ENCODE measurements at places on chromosomes 11 and 22.
A peak's percentile ranks its signal among the peaks of the same experiment; 100 is the strongest.

- DNase-seq: no peak
Observed at GRCh38 chr11:63099555-63099954, 44.5 kb downstream of the SLC22A24 start.

GRCh38 chr11:132744771-132745170 lies 787.5 kb downstream of the OPCML start:
- DNase-seq: no peak

DNA sequence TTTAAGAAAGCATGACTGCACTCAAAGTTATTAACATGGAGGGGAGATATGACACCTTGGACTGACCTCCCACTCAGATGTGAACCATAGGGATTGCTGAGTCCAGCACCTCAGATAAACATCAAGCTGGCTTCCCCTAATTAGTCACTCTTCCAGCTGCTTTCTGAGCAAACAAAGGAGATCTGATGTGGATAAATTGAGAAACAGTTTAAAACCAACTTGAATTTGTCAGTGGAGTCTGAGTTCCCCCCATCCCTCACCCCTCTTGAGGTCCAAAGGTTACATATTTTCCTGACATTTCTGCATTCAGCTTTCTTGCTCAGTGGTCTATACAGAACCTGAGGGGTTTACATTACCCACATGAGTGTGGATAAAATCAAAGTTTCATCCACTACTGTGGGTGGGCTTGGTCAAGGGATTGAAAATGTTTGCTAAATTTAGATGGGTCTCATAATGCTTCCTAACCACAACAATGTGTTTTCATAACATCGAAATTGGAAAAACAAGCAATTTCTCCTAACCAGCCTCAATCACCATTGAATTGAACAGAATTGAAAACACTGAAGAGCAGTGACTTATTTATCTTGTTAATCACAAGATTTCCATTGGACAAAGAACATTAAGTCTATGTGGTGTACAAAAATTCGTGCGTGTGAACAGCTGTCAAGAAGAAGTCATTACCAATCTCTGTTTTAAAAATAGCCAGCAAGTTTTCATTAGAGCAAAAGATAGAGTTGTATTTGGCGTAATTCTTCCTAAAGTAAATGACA lies 292.3 kb downstream of the METTL15 start:
- no peak for DNase-seq

DNA sequence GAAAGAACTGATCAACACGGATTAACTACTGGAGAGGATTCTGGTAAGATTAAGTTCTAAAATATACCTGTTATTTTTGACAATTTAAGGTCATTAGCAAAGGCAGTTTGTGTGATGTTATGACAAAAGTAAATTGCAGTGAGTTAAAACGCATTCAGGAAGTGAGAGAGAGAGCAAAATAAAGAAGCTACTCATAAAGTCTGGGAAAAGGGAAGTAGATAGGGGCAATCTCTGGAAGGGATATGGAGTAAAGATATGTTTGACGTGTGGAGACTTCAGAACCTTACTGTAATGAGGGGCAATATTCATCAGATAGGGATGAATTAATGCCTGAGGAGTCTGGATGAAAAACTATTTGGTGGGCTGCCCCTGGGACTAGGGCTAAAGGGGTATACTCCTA lies 16.8 kb downstream of the OR56B4 start:
- no peak for DNase-seq

- no peak for DNase-seq
Observed at GRCh38 chr11:122331079-122331478, 215.1 kb upstream of the BLID start.

DNA sequence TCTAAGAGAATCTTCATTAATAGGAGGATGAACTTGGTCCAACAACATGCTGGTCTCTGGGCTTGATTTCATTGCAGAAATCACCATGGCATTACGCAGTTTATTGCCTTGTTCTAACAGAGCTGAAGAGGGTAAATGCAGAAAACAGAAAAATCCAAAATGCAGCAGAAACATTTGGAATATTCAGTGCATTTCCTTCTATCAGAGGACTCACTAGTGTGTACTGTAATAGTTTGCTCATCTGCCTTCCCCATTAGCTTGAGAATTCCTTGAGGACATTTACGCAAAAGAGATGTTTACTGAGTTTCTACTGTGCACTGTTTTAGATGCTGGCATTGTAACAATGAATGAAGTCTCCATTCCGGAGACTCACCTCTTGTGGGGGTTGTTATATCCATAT lies 37.4 kb downstream of the C2CD3 start:
- DNase-seq: no peak

GRCh38 chr11:107720303-107720774 lies 8.5 kb upstream of the SLN start:
- DNase-seq: no peak

DNA sequence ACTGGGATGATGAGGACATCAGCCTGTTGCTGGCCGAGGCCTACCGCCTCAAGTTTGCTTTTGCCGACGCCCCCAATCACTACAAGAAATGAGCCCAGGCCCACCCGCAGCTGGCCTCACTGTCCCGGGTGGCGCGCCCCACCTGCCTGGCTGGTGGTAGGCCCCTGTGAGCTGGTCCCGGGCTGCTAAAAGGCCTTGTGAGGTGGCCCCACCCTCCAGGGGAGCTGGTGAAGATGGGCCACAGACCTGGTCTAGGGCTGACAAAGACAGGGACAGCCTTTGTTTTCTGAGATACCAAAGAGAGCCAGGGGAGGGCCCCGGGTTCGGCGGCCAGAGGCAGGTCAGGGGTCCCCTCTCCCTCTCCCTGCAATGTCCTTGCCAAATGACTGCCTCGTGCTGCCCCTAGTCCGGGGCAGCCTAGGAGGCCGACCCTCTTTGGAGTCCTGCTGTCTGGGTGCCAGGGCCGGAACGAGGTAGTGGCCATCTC lies 411.1 kb downstream of the TBC1D22A start:
- no peak for DNase-seq

DNA sequence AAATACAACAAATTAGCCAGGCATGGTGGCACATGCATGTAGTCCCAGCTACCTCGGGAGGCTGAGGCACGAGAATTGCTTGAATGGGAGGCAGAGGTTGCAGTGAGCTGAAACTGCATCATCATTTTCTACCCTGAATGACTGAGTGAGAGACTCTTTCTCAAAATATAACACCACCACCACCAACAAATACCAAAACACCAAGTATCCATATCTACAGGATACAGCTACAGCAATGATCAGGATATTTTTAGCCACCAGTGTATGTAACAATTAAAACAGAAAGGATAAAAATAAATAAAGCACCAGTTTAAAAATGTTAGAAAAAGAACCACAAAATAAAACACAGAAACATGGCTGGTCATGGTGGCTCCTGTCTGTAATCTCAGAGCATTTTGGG lies 13.2 kb downstream of the A4GALT start:
- DNase-seq: no peak

DNA sequence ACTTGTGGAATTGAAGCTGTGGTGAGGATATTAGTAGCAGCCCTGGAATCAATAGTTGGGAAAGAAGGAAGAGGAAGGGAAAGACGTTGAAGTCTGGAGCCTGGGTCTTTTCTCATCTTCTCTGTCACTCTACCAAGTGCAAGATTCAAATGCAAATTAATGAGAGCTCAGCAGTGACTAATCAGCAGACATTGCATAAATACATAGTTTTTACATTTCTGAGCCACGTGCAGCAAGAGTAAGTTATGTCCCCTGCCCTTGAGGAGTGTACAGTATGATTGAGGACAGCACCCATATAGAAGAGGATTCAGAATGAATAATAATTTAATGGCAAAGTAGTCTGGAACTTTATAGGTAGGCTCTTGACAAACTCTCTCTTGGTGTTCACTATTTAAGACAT lies 23.8 kb downstream of the CTR9 start:
- DNase-seq: no peak

GRCh38 chr11:65423516-65424204 lies 1.1 kb downstream of the NEAT1 start:
- DNase-seq: no peak

- DNase-seq: no peak
Observed at GRCh38 chr11:3893311-3893710, 37.8 kb downstream of the STIM1 start.

DNA sequence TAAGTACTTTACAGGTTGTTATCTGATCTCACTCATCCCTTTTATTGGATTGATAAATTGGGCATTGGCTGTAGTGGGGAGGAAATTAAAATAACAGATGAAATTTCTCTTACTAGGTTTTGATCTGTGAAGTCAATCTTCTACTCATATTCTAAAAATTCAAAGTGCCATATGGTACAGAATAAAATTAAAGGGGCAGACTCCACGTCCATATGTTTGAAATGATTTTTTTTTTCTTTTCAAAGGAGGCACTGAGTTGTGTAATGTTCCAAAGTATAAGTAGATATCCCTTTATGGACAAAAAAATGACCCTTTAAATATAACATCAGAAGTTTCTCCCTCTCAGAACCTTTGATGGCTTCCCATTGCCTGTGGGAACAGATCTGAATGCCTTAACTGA lies 207.4 kb downstream of the DBX1 start:
- DNase-seq: no peak

GRCh38 chr11:36035454-36035853 lies 91.6 kb downstream of the LDLRAD3 start:
- no peak for DNase-seq

DNA sequence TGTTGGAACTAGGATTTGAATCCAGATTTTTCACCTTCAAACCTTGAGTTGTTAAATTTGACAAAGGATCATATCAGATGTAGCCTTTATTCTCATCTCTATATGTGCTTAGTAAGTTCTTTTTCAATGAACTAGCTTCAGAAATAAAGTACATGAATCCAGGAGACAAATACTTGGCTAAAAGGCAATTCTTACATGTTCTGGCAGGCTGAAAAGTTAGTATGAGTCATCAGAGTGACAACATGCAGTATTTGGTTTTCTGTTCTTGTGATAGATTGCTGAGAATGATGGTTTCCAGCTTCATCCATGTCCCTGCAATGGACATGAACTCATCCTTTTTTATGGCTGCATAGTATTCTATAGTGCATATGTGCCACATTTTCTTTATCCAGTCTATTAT lies 40.4 kb downstream of the BBOX1 start:
- DNase-seq: no peak

- no peak for DNase-seq
Observed at GRCh38 chr11:91396236-91397133, 828.1 kb upstream of the FAT3 start.

GRCh38 chr11:120546312-120547205 lies 35.0 kb downstream of the GRIK4 start:
- DNase-seq: no peak

- peak; percentile 75 for DNase-seq
Observed at GRCh38 chr11:131668500-131669400, 298.3 kb downstream of the NTM start.

GRCh38 chr11:13289081-13289480 lies 11.5 kb downstream of the BMAL1 start:
- DNase-seq: no peak

GRCh38 chr11:87451395-87451794 lies 413.7 kb downstream of the TMEM135 start:
- no peak for DNase-seq

DNA sequence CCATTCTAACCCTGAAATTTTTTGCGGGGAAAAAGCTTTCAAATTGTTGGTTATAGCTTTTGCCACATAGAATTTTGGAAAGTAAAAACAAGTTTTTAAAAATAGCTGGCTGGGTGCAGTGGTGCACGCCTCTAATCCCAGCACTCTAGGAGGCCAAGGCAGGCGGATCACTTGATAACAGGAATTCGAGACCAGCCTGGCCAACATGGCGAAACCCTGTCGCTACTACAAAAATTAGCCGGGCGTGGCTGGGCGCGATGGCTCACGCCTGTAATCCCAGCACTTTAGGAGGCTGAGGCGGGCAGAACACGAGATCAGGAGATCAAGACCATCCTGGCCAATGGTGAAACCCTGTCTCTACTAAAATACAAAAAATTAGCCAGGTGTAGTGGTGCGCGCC lies 54.9 kb downstream of the TNRC6B start:
- DNase-seq: no peak

DNA sequence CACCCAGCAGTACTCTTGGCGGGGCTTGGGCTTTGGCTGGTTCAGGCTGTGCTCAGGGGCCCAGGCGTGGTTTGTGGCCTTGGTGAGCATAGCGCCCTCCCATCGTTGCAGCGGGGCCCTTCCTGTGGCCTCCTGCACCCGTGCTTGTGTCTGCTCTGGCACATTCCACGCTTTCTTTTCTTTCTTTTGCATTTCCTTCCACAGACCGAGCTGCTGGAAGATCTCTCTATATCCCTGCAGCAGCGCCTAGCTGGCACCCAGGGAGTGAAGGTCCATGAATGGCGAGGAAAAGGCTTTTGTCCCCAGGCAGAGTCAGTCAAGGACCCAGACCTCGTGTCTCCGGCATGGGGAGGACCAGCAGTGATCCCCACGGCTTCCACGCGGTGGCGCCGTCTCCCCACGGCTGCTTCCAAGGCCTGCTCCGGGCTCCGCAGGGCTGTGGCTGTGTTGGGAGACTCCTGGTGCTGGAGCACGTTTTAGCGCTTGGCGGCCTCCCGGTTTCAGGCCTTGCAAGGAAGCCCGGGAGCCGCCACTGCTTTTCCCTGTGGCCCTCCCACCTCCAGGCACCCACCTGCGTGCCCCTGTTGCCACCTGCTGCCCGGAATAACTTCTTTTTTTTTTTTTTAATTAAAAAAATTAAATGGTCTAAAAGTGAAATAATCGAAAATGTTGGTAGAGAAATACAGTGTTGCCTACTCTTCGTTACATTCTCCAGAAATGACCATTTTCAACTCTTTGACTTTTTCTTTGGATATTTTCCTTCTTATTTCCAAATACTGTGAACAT lies 28.5 kb downstream of the GLB1L2 start:
- peak; percentile 74 for DNase-seq

GRCh38 chr11:117380676-117381075 lies 53.0 kb downstream of the CEP164 start:
- no peak for DNase-seq

DNA sequence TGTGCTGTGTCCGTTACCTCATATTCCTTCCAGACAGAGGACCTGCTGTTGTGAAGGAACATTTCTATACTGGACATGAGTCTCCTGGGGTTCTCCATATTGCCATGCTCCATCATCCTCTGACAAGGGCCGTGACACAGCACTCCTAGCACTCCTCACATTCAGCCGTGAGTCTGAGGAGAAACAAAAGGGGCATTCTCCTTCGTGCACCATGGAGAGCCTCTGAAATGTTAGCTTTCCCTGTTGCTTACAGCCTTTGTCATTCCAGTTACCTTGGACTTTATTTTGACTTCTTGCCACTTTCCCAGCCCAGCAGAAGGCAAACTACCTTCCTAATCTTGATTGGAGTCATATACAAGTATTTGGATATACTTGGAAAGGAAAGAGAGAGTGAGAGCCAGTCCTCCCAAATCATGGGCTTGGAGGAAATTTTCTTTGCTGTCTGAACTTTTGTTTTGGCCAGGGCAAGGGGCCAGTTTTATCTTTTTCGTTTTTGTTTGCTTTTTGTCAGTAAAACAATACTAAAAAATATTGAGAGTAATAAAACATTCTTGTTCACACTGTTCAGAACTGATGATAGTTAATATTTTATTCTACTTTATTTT lies 29.1 kb upstream of the TECTA start:
- DNase-seq: peak; percentile 30

DNA sequence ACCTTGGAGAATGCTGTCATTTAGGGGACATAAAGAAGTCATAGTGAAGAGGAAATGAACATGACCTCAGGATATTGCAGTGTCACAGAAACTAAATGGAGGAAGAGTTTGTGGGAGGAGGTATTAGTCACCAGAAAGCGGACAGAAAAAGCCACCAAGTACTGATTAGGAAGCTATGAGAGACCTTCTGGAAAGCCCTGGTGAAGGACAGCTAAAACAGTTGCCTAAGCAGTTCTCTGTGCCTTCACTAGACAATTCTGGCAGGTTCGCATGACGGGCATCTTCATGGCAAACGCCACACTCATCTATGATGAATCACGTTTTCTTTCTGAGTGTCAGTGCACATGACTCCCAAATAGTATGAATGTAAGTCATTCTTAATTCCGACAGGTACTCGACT lies 325.8 kb downstream of the C11orf87 start:
- DNase-seq: no peak

GRCh38 chr11:57417056-57417455 lies 9.9 kb downstream of the SLC43A3 start:
- DNase-seq: no peak

Data from putamen (tissue), 1 donor.